GM23338 (cell line): ENCODE measurements at places on chromosomes 16 and 17. TPM values are rescaled to one million over a fixed set of nuclear protein-coding genes. Genes with fewer than 3 reads are reported as not detected.
A peak's percentile ranks its signal among the peaks of the same experiment; 100 is the strongest.

GRCh38 chr17:50361561-50362480 is 11.2 kb downstream of the MRPL27 start:
- peak; percentile 84 for DNase-seq

- DNase-seq, result no peak
Measured at GRCh38 chr16:85988306-85988705, 89.3 kb downstream of the IRF8 start.

- DNase-seq, result peak; percentile 5
Measured at GRCh38 chr16:74521691-74522090, 85.2 kb downstream of the GLG1 start.

DNA sequence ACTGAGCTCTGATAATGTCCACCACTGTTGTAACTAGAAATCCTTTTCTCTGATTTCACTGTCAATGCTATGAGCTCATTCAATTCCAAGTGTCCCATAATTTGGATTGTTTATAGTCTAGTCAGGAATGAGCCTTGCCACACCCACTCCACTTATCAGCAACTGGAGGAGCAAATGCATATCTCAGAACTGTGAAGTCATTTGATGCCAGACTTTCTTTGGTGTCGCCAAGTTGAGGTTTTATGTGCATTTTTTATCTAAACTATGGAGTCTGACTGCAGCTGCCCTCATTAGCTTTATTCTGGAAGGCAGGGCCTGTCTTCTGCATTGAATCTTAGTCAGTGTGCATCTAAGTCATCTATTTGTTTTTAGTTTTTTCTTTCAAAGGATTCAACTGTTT is 361.3 kb downstream of the PMP22 start:
- DNase-seq, result no peak

DNA sequence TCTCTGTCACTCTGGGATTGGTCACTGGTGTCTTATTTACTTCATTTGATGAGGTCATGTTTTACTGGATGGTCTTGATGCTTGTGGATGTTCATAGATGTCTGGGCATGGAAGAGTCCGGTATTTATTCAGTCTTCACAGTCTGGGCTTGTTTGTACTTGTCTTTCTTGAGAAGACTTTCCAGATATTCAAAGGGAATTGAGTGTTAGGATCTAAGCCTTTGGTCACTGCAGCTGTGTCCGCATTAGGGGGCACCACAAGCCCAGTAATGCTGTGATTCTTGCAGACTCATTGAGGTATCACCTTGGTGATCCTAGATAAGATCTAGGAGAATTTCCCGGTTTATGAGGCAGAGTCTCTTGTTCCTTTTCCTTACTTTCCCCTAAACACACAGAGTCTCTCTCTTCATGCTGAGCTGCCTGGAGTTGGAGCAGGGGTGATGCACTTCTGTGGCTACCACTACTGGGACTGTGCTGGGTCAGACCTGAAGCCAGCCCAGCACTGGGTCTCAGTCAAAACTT is 214.7 kb downstream of the SPECC1 start:
- no peak for DNase-seq

- no peak for DNase-seq
Measured at GRCh38 chr16:69039333-69039941, 66.0 kb upstream of the HAS3 start.

- DNase-seq, result no peak
Measured at GRCh38 chr17:68314916-68315535, 23.7 kb downstream of the ARSG start.

- no peak for DNase-seq
Measured at GRCh38 chr17:78953356-78954350, 26.1 kb downstream of the LGALS3BP start.

DNA sequence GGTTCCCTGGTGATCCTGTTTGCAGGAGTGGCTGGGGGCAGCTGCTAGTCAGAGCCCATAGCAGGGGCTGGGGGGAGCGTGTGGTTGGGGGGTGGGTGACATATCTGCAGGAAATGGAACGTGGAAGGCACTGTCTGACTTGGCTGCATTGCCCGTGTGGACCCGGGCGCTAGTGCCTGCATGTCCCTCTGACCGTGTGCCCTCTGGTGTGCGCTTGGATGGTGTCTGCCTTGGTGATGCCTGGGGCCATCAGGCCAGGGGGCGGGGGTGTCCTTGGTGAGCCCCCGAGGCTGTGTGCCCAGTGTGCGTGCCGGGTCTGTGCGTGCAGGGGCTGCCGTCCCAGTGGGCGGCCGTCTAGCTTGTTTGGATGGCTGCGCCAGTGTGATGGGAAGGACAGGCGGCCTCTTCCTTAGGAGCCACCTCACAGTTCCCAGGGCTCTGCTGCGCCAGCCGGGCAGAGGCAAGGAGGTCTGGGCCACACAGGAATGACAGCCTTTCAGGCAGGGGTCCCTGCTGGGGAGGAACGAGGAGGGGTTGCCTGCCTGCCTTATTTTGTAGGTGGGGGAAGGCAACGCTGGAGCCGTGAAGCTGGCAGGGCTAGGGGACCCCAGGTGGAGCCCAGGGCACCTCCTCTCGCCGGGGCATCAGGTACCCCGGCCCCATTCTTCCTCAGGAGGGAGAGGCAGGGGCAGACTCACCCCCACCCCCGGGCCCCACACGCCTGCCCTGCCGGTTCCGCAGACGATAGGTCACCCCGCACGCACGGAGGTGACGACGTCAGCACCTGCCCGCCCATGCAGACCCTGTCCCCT is 693 bp downstream of the NDRG4 start:
- peak; percentile 70 for DNase-seq

DNA sequence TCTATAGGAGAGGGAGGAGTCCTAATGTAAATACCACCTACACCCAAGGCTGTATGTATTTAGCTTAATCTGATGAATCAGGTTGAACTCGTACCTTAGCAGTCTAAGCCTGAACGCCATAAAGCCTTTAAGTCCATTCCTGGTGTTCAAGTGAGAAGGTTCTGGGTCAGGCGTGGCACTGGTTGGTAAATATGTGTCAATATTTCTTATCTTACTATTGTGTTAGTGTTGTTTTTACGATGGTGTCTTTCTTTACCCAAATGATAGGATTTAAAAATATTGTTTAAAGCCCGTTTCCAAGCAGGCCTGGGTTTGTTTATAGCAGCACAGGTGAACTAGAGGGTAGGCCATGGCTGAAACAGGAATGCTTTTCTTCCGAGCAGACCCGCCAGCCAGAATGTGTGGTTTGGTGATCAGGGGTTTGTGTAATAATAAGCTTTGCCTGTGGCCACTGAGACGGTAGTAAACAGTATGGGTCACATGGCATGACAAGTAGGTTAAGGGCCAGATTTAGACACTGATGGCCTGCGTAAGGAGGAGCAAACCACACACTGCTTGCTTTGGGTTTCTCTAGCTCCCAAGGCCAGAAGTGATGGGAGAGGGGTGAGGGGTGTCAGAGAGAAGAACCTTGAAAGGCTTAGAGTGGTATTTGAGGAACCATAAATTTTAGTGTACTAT is 3.3 kb downstream of the TMEM94 start:
- no peak for DNase-seq

GRCh38 chr16:29925781-29926710 is at the start of gene KCTD13:
Gene KCTD13, minus strand, starts transcription at chr16:29926226. Its CDS starts 193 bp downstream, at chr16:29926033.
- DNase-seq, result peak; percentile 94

GRCh38 chr16:89602273-89602951 is 11.0 kb upstream of the DPEP1 start:
- peak; percentile 80 for DNase-seq

GRCh38 chr17:6507535-6507934 is 48.8 kb downstream of the PITPNM3 start:
- no peak for DNase-seq

- DNase-seq, result no peak
Measured at GRCh38 chr16:63385714-63386432, 1349.6 kb upstream of the CDH8 start.

GRCh38 chr16:2856061-2856670 is 1.8 kb downstream of the PRSS22 start:
- DNase-seq, result peak; percentile 68

DNA sequence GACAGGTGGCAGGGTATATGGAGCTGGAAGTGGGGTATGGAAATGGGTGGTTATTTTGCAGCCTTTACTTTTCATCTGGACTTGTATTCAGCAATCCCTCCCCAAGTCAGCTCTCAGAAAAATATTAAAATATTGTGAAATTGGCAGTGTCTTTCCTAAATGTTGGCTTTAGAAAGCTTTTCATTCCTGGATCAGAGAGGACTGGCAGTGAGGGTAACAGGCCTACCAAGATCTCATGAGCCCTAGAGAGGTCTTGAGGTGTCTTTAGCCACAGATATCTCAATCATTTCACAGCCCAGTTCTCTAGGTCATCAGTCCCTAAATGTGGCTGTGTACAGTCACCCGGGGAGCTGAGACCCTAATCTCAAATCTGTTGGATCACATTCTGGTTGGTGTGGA is 22.5 kb downstream of the SLC7A6OS start:
- no peak for DNase-seq

DNA sequence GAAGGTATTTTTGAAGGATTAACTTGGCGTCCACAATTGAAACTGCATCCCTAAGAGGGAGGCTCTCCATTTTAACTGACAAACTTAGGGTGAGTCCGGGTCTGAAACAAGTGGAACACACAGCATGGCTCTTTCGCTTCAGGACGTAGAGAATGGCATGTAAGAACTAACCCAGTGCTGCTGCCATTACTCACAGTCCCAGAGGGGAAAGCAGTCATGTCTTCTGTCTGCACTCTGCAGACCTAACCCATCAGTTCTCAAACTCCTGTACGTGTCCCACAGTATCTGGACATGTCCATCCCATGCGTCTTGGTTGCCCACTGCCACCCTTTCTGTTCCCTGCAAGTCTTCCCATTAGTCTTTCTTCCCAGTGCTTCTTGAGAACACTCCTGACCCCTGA is 563 bp downstream of the ST6GALNAC1 start:
- DNase-seq, result no peak

DNA sequence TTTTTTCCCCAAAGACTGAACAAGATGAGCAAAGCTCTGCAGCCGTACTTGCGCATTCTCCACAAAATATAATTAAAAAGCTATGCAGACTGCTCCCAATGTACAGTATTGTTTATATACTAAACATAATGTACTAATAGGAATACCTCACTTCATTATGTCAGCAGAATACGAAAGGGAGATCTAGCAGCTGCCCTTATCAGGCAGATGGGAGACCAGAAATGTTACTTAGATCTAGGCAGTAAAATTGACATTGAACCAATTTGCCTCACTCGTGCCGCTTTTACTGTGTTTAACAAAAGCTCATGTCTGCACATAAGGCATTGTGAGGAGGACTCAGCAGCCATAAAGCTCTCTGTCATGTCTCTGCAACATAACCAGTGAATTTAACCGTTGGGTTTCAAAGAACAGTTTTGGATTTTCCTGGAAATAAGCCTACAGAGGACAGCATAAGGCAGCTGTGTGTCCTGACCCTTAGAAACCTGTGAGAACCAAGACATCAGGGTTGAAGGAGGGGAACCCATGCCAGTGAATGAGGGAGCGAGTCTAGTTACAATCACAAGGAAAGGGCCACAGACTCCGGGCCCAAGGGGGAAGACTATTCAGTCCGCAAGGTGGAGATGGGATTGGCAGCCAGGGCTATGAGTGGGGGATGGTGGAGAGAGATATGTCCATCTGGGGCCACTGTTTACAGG is 71.4 kb downstream of the GNAO1 start:
- DNase-seq, result no peak

DNA sequence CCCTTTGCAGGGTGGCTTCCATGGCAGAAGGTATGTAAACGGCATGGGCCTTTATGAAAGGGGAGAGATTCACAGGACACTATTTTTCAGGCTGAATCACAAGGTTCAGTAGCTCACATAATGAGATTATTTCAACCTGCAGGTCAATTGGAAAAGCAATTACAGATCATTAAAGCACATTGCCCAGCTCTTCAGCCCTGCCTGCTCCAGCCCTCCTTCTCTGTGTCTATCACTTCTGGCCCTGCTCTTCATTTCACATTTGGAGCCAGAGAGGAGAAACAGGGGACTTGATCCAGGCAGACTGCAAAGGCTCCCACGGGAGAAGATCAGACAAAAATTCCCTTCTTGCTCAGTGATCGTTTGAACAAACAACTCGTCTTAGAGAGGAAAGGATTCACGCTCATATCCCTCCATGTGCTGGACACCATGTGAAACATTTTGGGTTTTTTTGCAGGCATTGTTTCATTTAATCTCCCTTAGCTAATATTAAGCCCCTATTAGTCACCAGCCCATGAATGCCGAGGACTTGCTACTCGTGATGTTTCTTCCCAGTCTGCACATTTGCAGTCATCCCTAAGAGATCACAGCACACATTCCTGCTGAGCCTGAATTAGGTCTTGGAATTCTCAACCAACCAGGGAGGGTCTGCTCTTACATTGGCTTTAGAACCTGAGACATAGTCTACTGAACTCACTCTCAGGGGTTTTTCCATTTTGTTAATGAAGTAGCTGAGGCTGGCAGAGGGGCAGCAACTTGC is 443.9 kb upstream of the CCL2 start:
- DNase-seq, result peak; percentile 22

DNA sequence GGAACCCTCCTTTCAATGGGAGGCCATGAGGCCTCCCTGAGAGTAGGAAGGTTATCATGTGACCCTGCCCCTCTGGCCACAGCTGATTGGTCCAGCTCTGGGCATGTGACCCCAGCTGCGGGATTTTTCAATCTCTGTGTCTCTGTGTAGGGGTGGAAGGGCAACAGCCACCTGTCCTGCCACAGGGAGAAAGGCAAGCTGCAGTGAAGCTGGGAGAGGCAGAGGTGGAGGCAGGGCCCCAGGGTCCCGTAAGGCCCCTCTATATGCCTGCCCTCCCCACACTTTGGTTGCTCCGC is 10.9 kb downstream of the DNAAF8 start:
- peak; percentile 47 for DNase-seq

- peak; percentile 73 for DNase-seq
Measured at GRCh38 chr17:2872282-2872681, 76.0 kb downstream of the RAP1GAP2 start.

DNA sequence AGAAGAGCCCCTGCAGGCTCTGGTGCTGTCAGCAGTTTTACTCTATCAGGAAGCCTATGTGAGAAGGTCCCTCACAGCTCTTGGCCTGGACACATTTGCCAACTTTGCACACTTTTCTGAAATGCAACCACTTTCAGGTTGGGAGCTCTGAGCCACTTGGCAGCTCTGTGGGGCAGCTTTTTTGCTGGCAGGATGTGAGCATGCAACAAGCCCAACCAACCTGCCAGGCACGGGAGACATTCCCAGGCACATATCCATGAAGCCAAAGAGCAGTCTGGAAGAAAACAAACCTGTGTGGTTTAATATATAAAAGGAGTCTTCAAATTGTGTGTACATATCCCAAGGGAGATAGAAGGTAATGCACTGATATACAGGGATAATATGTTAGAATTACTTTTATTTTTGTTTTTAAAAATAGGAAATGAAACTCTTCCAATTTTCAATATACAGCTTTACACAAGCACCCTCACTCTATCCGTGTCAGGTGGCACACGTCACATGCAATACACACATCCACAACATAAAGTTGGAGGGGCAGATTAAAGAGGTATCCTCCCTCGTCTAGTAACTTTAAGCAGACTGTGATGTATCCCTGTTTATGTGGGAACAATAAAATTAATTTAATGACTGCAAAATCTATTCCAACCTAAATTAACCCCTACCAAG is 57.4 kb upstream of the COX10 start:
- no peak for DNase-seq

Gene CTF1
- 0.24 and 0.43 TPM in 2 replicates for polyA plus RNA-seq

Gene LDHD
- polyA plus RNA-seq, result 3.9 and 5.0 TPM in 2 replicates

Gene ZNF821
- 9.5 and 13.3 TPM in 2 replicates for polyA plus RNA-seq

Gene FAM117A
- 19.8 and 21.3 TPM in 2 replicates for polyA plus RNA-seq

Gene AIPL1
- polyA plus RNA-seq, result 0.24 and 0.30 TPM in 2 replicates

Gene PYDC1
- polyA plus RNA-seq, result 1.8 and 3.0 TPM in 2 replicates

Gene KRT15
- polyA plus RNA-seq, result not detected in 2 replicates

Gene JUP
- polyA plus RNA-seq, result 45.5 and 47.2 TPM in 2 replicates

Gene SOST
- polyA plus RNA-seq, result not detected in 2 replicates

Gene CCL1
- polyA plus RNA-seq, result not detected in 2 replicates

Gene SLC6A2
- 0.23 and 0.39 TPM in 2 replicates for polyA plus RNA-seq

Gene WNK4
- 0.65 and 0.83 TPM in 2 replicates for polyA plus RNA-seq

Gene TPSD1
- not detected in 2 replicates for polyA plus RNA-seq
